Astrocyte of the cerebellum (primary cell): ENCODE measurements at places on chromosomes 16 and 17.

- no peak for DNase-seq
These were observed 999 bp downstream of the CMC2 start for GRCh38 chr16:81005610-81006161.

- no peak for DNase-seq
These were observed 7.2 kb downstream of the SOX9 start for GRCh38 chr17:72128039-72128438.

- no peak for DNase-seq
These were observed at the start of gene HBQ1 for GRCh38 chr16:180101-180675. Gene HBQ1 (plus strand): TSS chr16:180459. CDS start chr16:180487, 28 bp downstream.

GRCh38 chr16:84599521-84600202, 18.2 kb downstream of the COTL1 start:
- DNase-seq: peak; percentile 65

DNA sequence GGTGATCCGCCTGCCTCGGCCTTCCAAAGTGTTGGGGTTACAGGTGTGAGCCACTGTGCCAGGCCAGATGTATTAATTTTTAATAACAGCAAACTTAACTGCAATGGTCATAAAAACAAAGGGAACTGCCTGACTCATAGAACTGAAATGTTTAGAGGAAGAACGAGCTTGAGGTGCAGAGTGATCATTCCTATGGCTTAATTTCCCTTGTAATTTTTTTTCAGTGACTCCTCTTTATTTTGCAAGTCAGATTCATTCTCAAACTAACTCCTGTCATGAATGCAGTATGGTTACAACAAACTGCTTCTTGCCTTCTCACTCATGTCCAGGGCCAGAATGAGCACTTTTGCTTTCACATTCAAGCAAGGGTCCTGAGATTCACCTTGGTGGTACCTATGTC, 231.3 kb downstream of the HAPSTR1 start:
- DNase-seq: no peak

GRCh38 chr17:72970246-72970645, 122.2 kb downstream of the SLC39A11 start:
- no peak for DNase-seq

GRCh38 chr17:79865351-79866210, 26.3 kb upstream of the CBX4 start:
- no peak for DNase-seq

GRCh38 chr17:57948555-57949420, 6.4 kb downstream of the CUEDC1 start:
- DNase-seq: peak; percentile 88

DNA sequence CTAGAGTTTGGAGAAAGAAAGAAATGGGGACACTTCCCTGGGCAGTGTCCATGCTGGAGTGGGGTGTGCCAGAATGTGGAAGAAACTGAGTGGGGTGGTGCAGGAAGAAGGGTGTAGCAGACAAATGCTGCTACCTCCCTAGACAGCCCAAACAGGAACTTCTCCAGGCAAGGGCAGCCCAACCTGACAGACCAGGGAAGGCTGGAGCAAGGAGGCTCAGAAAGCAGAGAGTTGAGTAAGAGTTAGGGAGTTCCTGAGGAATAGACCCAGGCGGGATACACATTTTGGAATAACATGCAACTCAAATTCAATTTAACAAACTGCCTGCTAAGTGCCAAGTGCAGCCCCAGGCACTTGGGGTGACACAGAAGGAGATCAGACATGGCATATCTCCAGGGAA, 1.0 kb upstream of the MYO18A start:
- no peak for DNase-seq

- no peak for DNase-seq
These were observed 14.0 kb downstream of the PLLP start for GRCh38 chr16:57270221-57271062.

DNA sequence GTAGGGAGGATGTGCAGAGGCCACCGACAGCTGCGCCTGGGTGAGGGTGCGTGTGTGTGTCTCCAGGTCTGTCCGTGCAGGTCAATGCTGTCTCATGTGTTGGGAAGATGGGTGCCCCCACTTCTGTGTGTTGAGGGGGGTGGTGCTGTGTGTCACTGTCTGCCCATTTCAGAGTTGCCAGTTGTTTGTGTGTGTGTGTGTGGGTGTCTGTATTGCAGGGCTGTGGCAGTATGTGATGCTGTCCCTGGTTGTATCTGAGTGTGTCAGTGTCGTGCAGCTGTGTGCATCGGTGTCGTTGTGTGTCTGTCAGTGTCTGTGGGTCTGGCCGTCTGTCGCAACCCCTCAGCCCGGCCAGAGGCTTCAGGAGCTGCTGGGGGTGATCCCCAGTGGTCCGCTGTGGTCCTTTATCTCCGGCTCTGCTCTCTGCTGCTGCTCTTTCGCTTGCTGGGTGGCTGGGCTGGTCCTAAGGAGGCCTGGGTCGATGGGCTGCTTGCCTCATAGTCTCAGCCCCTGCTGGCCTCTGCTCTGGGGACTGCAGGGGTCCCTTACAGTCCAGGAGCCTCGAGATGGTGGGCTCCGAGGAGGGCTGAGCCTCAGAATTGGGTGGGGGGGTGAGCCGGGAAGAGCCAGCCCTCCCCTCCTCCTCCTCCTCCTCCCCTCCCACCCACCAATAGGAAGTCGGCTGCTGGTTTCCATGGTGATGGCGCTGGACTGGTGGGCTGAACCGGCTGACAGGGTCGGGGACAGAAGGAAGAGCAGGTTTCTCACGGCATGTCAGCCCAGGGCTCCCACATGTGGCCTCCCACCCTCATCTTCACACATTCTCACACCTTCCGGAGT, at the start of gene TSPOAP1:
TSPOAP1 (minus strand) TSS at position 601 of the 840 bp plus-strand sequence. CDS start 875 bp downstream, outside the sequence.
- DNase-seq: no peak

DNA sequence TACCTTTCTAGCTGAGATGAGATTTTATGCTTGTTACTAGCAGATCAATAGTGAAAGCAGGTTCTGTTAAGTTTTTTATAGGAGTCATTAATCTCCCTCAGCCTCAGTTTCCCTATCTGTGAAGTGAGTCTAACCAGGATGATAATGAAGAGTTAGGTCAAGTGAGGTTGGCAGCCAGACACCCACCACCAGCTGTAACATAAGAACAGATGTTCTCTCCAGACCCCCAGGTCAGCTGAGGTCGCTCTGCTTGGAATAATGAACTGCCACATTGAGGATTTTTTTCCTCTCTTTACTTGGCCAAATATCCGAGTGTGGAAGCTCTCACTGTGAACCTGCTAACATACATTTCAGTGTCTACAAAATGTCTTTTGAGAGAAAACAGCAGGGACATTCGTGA, 389.6 kb downstream of the WWOX start:
- no peak for DNase-seq

DNA sequence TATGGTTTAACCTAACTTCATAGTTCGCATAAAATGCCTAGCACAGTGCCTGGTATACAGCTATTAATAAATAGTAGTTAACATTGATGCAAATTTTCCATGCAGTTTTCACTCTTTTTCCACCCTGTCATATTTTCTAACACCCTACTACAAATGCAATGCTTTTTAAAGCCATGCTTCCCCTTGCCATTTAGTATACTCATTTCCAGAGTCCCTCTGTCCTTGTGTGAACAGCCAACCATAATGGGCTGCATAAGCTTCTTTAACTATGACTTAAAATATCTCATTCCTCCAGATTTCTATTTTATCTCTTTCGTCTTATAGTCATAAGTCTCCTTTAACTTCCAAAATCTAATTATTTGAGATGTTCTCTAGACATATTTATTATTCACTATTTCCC, 284.1 kb downstream of the GRIN2A start:
- DNase-seq: no peak

DNA sequence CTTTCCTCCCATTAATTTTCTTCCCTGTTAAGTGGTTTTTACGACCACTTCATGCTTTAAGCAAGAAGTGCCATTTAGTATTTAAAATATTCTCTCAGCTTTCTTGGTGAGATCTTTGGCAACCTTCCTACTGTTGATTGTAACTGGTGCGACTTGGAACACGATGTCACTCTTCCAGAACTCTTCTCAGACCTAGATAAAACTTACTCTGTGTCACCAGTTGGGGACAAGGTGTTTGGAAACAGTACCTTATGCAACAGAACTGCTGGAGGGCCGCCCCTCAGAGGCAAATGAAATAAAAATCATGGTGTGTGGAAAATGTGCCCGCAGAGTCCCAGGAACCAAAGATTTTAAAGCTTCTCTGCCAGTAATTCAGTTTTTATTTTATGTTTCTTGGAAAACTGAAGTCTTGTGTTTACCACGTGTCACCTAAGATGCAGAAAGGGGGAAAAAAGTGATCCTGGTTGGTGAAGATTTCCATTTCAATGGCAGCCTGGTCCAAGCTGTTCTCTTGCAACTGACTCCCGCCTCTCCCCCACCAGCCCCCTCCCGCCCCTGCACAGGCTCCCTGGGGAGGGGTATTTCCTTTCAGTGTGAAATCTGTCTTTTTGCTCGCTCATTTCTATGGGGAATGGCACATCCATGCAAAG, 7.2 kb upstream of the HSD11B2 start:
- no peak for DNase-seq

GRCh38 chr16:85998868-85999729, 100.1 kb downstream of the IRF8 start:
- DNase-seq: no peak

- no peak for DNase-seq
These were observed 90.3 kb upstream of the MPHOSPH6 start for GRCh38 chr16:82260212-82260795.

GRCh38 chr17:82088838-82089722, 9.0 kb downstream of the FASN start:
- DNase-seq: no peak

GRCh38 chr17:7025245-7025644, 2.4 kb downstream of the BCL6B start:
- no peak for DNase-seq

- peak; percentile 23 for DNase-seq
These were observed 18.2 kb upstream of the NXPH3 start for GRCh38 chr17:49557312-49558024.

DNA sequence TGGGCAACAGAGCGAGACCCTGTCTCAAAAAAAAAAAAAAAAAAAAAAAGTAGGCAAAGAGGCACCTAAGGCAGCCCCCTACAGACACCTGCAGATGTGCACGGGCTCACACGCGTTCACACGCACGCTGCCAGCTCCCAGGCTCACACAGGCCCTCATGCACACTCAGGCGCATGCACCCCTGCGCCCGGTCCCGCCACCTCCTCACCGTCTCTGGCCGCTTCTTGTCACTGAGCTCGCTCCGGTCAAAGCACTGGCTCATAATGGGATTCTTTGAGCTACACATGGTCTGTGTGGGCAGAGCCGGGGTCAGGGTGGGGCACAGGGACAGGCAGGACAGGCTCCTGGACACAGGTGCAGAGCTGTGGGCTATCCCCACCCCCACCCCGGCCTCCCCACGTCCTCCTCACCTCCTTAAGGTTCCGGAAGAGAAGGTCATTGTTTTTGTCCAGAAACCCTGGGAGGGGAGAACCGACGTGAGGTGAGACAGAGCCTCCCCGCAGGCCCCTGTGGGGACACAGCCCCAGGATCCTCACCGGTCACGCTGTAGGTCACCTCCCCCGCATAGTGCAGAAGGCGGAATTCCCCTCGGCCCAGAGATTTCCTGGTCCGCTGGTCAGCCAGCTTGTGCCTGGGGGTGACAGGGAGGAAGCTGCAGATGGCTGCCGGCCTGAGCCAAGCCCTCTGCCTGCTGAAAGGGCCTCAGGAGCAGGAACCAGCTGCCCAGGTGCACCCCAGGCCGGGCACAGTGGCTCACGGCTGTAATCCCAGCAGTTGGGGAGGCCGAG, 17.9 kb downstream of the MYO1C start:
- no peak for DNase-seq

- DNase-seq: no peak
These were observed 274.2 kb upstream of the MYOCD start for GRCh38 chr17:12391468-12391867.

- DNase-seq: no peak
These were observed 7.7 kb downstream of the PYCARD start for GRCh38 chr16:31194898-31195297.

DNA sequence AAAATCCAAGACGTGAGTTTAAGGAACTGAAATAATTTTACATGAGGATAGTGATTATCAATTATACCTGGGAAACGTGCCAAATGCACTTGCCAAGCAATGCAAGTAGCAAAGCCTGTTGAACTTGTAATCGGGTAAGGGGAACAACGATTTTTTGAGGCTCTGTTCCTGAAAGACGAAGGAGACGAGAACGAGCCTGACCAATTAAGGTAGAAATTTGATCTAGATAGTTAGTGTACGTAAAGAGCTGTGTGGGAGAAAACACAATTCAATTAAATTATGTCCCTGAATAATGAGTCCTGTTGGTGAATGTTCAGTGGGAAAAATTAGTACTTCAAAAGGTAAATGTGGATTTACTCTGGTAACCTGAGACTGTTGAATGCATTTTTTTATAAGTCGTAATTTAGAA, 17.7 kb upstream of the KCTD5 start:
- no peak for DNase-seq

GRCh38 chr17:57235124-57235523, 21.2 kb upstream of the MSI2 start:
- no peak for DNase-seq

GRCh38 chr16:67022531-67023214, 6.3 kb upstream of the CBFB start:
- DNase-seq: no peak

- no peak for DNase-seq
These were observed 57.9 kb downstream of the AXIN2 start for GRCh38 chr17:65503557-65503956.

DNA sequence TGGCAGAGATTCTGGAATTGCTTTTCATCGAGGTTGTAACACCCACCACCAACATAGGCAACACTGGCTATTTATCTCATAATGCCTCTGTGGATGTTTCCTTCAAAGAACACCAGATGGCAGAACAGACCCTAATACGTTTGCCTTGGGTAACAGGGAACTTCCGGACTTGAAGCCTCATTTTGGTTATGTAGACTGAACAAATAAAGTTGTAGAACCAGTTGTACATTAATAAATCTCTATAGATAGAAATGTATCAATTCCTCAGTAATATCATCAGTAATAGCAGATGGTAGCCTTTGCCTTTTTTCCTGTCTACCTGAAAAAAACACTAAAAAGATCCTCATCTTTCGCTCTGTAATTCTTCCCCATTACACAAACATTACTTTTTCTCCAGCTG, 25.9 kb upstream of the APOH start:
- DNase-seq: peak; percentile 80

DNA sequence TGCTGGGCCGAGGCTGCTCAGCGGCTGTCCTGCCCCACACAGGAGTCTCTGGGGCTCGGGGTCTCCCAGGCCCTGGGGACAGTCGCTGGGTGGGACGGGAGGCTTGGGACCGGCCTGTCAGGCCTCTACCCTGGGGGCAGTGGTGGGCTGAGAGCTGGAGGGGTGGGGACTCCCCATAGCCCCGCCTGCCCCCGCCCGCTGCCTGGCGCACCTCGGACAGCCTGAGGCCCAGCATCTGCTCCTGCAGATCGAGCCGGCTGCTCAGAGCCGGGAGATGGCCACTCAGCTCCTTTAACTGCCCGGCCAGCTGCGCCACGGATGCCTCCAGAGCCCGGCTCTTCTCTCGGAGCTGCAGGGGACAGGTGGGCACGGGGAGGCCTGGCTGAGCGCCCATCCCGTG, 6.7 kb downstream of the PERCC1 start:
- no peak for DNase-seq
